Activated T-cell treated with anti-CD3 and anti-CD28 coated beads for 48 hours (primary cell): ENCODE measurements at places on chromosomes 5 and 9.
A peak's percentile ranks its signal among the peaks of the same experiment; 100 is the strongest.

DNA sequence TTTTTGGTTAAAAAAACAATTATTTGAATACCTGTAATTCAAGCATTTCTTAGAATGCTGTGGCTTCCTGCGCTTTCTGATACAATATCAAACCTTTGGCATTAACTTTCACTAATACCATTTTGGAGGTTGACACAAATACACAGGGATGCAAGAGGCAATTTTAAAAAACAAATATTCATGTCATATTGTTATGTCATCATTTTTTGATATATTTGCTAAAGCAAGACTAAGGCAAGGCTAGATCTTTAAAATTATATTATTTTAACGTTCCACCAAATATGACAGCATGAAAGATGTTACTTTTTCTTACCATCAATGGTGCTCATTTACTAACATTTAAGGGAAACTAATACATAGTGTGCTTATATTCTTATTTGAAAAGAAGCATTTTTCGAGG is 93.4 kb upstream of the FSD1L start:
- no peak for DNase-seq

DNA sequence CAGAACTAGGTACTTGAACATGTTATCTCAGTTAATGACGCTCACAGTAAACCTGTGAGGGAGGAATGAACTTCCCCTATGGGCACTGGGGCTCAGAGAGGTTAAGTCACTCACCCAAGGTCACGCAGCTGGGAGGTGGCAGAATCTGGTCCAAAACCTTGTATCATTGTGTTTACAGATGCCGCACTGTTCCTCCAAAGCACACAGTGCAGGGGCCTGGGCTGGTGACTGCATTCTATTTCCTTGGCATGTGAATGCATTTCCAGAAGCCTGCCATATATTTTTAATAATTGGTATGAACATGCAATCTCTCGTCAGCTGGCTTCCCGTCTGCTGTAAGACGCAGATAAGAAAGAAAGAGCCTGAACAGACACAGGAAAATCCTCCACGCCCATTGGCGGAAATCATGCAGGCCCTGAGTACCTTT is 77.0 kb upstream of the TBC1D2 start:
- DNase-seq: no peak

DNA sequence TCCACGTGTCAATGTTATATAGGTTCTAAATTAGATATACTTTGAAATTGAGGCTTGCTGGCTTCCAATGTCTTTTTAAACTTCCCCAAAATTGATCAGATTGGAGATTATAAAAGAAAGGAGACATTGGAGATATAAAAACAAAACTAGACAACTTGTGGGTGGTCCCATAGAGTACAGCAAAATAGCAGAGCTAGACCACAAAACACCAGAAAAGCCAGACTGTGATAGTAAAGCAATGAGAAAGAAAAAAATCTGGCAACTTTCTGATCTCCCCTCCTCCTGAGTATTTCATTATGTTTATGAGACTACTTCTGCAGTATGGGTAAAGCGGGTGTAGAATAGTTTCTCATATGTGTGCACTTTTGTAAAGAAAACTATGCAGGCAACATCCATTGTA is 713.8 kb upstream of the MEF2C start:
- DNase-seq: no peak

DNA sequence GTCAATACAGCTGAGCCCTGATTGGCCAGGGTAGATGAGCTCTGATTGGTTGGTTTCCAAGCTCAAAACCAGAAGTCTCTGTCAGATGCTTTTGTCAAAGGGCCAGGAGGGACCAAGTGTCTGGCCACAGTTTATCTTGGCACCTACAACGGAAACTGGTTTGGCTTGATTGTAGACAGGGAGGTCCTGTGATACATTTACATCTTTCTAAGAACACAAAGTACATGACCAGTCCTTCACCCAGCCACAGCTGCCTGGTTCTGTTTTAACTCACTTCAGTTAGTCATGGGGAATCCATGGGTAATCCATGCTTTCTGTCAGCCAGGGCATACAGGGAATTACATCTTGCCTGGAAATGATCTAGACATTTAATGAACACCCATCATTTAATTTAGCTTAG is 171.2 kb downstream of the SLC12A2 start:
- no peak for DNase-seq

DNA sequence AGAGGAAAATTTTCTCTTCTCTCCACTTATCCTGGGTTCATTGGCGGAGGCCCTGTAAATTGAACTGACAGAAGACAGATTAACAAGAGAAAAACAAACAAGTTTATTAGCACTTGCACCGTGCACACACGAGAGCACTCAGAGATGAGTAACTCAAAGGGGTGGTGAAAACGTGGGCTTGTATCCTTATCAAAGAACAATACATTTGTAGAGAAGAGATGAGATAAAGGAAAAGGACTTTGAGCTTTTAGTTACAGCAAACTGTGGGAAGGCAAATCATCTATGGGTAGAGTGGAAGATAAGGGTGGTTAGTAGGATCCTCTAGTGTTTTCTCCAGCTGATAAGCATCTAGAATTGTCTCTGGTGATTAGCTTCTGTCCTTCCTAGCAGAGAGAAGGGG is 44.4 kb upstream of the ROR2 start:
- DNase-seq: no peak

- no peak for DNase-seq
Observed at GRCh38 chr5:125560476-125561225, 814.2 kb upstream of the ZNF608 start.

DNA sequence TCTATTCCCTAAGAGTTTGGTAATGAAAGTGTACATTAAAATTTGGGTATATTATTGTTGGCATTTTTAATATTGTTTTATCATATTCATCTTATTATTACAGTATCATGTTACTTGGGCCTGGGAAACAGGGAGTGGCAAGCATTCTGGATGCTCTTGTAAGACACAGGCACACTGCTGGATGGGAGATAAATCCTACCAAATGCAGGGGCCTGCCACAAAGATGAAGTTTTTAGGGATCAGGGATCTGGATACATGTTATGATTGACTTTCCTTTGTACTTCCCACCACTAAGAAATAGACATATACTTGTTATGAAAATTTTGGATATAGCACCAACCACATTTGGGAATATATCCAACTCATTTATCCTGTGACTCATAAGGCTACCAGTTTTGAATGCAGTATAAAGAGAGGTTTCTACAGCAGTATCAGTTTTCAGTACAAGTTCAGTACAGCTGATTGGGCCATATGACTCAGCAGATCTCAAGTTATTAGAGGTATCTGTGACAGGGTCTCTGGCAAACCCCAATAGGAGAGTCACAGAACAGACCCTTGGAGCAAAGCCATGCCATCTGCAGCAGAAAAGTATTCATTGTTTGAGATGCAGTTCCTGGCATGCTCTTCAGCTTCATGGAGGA is 360.1 kb downstream of the DMAC1 start:
- no peak for DNase-seq

DNA sequence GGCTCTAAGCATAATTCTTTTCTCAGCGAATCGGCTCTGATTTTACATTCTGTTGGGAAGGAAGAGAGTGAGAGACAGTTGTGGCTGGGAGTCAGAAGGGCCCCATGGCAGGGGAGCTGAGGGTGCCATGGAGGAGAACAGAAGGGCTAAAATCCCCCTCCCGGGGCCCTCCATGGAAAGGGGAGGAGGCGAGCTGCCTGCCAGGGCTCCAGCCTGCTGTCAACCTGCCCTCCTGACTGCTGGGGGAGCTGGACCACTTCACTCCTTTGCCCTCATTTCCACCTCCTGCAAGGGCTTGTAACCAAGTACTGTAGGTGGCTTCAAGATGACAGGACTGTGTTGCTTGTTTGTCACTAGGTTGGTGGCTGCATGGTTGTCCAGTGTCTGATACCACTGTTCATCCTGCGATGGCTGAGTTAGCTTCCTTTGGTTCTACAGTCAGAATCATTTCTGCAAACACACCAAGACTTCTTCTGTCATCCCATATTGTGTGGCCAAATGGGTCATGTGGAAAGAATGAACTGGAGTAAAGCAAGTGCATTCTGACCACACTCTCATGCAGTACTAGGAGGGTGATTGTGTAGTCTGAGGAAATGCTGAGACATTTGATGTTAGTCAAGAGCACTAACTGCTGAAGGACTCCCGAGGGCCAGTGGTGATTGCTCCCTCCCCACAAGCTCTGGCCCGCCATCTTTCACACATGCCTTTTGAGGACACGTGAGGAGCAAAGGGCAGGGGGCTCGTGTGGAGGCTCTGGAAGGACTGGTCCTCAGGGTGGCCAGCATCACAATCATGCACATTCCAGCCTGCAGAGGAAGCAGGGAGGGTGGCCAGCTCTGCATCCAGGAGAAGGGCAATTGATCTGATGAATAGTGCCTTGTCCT is 307.2 kb downstream of the GADD45G start:
- DNase-seq: no peak

GRCh38 chr5:142239394-142240159 is 85.2 kb downstream of the SPRY4 start:
- DNase-seq: no peak

- no peak for DNase-seq
Observed at GRCh38 chr9:85016384-85017006, 347.0 kb downstream of the NTRK2 start.

GRCh38 chr5:110957934-110958333 is 113.6 kb upstream of the TSLP start:
- DNase-seq: no peak

- no peak for DNase-seq
Observed at GRCh38 chr5:161889971-161890370, 42.1 kb downstream of the GABRA1 start.

DNA sequence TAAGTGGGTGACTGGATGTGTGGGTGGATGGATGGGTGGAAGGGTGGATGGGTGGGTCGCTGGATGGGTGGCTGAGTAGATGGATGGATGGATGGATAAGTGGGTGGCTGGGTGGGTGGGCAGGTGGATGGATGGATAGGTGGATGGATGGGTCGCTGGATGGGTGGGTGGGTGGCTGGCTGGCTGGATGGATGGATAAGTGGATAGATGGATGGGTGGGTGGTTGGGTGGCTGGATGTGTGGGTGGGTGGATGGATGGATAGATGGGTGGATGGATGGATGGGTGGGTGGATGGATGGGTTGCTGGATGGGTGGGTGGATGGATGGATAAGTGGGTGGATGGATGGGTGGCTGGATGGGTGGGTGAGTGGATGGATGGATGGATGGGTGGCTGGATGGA is 27.3 kb upstream of the CEP72 start:
- no peak for DNase-seq

DNA sequence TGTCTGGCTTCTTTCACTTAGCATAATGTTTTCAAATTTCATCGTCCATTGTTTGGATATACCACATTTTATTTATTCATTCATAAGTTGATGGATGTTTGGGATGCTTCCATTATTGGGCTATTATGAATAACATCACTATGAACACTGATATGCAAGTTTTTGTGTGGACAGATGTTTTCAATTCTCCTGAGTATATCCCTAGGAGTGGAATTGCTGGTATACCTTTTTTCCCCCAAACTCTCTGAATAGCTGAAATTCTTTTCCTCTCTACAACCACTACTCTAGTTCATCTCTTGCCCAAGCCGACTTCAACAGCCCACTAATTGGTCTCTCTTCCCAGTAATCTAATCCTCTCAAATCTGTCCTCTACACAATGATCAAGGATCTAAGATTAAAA is 4.7 kb upstream of the ZFR start:
- DNase-seq: no peak

DNA sequence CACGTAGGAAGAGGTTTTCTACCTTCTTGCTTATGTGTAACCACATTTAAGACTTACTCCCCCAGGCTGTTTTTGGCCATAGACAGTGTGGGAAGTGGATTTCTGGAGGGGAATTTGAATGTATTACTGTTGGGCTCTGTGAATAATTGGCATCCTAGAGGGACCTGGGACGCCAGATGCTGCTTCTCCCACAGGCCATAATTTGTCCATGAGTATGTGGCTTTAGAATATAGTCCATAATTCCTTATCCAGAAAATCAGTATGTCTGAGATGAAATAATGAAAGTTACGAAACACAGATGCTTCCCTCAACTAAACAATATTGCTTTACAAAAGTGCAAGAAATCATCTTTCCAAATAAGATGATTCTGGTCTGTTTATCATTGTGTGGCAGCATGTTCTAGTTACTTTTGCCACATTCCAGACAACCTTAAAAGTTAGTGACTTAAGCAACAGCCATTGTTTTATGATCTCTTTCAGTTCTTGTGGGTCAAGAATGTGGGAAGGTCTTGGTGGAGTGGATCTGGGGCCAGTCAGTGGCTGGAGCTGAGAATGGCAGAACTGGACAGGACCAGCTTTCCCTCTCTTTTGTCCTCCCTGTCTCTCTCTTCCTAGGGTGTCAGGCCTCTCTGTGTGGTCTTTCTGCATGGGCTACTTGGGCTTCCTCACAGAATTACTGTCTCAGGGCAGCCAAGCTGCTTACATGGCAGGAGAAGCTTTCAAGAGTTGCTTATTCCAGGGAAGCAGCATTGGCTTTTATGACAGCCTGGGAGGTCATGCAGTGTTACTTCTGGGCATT is 79.4 kb downstream of the FBXL7 start:
- DNase-seq: no peak

- no peak for DNase-seq
Observed at GRCh38 chr5:145999208-145999607, 62.8 kb downstream of the SH3RF2 start.

- no peak for DNase-seq
Observed at GRCh38 chr5:145204743-145205142, 630.4 kb downstream of the PRELID2 start.

- peak; percentile 74 for DNase-seq
Observed at GRCh38 chr9:35116898-35117551, 1.4 kb upstream of the ATOSB start.

- DNase-seq: no peak
Observed at GRCh38 chr5:78756858-78757257, 108.3 kb upstream of the LHFPL2 start.

DNA sequence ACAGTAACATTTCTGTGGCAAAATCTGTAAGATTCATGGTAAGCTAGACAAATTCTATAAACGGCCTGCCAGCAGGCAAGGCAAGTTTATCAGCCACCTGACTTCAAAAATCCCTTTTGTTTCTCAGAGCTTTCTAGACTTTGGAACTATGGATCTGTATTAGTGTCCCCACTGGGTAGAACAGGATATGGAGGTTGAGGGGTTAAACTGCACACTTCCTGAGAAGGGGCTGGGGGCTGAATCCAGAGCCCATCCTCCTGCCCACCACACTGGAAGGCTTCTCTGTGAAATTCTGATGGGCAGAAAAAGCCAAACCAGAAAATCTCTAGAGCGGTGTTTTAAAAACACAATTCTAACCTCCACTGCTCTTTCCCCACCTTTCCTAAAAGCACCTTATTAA is 128.7 kb downstream of the ENTREP1 start:
- DNase-seq: no peak

DNA sequence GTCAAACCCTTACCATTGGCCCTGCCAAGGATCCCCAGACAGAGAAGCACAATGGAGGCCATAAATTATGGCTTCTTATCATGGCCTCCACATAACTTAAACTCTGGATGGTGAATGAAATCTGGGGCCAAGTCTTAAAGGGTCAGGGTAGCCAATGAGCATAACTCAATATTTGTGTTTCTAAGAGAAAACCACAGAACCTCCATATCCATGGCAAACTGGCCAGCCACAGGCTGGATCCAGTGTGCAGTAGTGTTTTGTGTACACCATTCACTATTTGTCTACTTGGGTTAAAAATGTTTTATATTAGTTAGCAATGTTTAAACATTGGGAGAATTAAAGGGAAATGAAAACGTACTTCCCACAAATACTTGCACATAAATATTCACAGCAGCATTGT is 60.8 kb downstream of the CDO1 start:
- DNase-seq: no peak

GRCh38 chr5:22910523-22910922 is 57.4 kb upstream of the CDH12 start:
- no peak for DNase-seq
